ENCODE measurements at places on chromosomes 16 and 17. TPM values are rescaled to one million over a fixed set of nuclear protein-coding genes. Genes with fewer than 3 reads are reported as not detected.

- no peak for DNase-seq
These were observed 42.1 kb upstream of the MLYCD start for GRCh38 chr16:83856792-83857191.

DNA sequence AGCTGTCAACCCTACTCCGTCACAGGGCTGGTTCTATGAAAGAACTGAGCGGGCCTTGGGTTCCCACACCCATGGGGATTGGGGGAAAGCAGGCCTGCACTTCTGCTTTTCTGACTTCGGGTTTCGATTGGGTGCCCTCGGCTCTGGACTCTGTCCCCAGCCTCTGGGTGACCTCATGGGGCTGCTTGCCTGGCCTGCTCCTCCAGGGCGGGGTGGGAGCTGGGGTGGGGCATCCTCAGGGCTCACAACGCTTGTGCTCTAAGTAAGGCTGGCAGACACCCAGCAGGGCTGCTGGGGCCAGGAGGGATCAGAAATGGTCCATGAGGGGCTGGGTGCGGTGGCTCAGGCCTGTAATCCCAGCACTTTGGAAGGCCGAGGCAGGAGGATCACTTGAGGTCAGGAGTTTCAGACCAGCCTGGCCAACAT lies 19.2 kb downstream of the ARHGAP27 start:
- DNase-seq, result no peak

DNA sequence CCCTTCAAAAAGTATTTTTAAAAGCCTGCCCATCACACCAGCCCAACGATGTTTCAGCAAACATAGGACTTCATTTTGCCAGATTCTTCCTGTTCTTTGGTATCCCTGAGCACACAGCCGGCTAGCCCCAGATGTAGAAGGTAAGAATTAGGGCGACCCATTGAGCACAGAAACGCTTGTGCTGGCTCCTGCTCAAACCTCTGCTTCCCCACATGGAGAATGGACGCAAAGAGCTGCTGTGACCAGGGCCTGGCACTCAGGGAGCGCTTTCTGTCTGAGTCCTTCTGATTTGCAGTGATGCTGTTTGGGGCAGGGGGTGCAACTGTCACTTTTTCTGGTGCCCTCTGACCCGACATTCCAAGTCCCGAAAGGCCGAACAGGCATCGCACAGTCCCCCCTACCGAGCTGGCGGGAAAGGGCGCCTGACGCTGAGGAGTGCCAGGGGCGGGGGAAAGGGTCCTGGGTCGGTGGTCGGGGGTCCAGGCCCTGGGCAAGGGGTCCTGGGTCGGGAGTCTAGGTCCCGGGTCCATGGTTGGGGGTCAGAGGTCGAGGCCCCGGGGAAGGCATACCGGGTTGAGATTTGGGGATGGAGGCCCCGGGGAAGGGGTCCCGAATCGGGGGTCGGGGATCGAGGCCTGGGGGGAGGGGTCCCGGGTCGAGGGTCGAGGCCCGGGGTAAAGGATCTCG lies 930 bp downstream of the CHMP1A start:
- DNase-seq, result no peak

DNA sequence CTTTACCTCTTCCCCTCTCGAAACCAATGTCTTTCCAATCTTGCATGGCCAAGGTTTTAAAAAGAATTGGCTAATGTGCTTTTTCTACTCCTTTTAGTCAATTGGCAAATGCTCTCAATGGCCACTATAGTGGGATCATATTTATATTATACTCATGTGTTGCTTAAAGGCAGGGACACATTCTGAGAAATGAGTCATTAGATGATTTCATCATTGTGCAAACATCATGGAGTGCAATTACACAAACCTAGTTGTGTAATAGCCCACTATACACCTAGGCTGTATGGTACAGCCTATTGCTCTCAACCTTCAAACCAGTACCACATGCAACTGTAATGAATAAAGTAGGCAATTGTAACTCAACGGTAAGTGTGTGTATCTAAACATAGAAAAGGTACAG lies 180.9 kb downstream of the HS3ST3A1 start:
- DNase-seq, result peak; percentile 67

DNA sequence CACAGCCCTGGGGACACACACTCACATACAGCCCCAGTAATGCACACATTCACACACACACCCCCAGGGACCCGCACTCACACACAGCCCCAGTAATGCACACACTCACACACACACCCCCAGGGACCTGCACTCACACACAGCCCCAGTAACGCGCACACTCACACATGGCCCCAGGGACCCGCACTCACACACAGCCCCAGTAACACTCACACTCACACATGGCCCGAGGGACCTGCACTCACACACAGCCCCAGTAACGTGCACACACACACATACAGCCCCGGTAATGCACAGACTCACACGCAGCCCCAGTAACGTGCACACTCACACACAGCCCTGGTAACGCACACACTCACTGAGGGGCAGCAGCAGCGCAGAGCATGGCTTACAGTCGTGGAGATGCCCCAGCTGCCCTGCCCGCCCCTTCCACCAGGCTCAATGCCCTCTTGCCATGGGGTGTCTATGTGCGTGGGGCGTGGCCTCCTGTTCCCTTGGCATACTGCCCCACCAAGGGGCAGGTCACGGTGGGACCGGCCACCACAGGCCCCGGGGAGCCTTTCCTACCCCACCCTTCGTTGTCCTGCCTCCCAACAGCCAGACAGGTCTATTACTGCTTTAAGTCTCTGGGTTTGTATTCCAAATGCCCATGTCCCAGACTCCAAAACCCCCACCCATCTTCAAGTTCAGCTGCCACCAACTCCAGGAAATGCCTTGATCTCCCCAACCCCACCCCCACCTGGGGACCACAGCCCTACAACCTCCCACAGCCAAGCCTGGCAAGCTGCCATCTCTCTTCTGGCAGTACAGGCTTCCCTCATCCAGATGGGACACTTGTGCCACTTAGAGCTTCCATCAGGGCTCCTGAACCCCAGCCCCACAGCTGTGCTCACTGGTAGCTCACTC lies 2.7 kb downstream of the CCDC102A start:
- no peak for DNase-seq

DNA sequence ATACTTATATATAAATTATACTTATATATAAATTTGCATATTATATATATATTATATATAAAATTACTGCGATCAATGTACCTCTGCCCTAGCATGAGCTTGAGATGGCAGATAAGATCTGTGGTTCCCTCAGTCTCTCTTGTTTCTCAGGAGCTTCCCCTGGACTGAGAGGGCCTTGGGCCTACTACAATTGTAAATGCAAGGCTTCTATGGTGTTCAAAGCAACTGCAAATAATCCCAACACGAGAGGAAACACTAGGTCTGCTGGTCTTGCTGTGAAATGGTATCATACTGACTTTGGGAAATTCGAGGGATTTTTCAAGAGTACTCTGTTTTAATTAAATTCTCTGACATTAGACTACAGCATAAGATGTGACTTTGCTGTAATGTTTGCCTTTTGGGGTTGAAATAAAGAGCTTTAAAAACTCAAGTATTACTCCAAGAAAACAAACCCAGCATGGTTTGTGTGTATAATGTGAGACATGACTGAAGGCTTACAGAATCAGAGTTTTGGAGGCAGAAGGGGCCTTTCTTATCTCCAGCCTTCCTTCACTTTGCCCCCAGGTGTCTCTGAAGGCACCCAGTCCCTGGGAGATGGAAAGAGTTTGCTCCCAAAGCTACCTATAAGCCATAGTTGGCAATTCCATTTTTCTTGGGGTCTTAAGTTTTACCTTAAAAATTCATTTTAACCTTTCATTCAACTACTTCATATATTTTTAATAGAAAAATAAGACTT lies 24.2 kb downstream of the ACSM1 start:
- DNase-seq, result no peak

- no peak for DNase-seq
These were observed 226.8 kb downstream of the ENGASE start for GRCh38 chr17:79301469-79301868.

- DNase-seq, result no peak
These were observed 13.6 kb upstream of the TNS4 start for GRCh38 chr17:40515011-40515410.

GRCh38 chr16:75789237-75789636 lies 62.9 kb upstream of the CPHXL start:
- DNase-seq, result peak; percentile 27

GRCh38 chr16:69870761-69871160 lies 80.4 kb upstream of the CLEC18A start:
- no peak for DNase-seq

DNA sequence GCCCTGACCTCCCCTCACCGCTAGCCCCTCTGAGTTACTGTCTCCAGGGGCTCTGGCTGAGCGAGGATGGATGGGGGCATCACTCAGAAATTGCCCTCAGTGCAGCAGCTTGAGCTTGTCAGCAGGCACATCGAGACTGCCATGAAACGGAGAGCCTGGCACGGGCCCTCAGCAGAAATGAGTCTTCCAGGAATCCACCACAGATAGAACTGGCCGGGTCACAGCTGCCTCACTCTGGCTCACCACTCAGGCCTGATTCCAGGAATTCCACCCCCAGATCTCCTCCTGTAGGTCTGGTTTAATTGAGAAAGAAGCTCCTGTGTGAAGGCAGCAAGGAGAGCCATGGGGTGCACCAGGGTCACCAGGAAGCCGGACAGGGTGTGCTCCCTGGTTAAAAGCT lies 85.5 kb downstream of the GSG1L start:
- no peak for DNase-seq

DNA sequence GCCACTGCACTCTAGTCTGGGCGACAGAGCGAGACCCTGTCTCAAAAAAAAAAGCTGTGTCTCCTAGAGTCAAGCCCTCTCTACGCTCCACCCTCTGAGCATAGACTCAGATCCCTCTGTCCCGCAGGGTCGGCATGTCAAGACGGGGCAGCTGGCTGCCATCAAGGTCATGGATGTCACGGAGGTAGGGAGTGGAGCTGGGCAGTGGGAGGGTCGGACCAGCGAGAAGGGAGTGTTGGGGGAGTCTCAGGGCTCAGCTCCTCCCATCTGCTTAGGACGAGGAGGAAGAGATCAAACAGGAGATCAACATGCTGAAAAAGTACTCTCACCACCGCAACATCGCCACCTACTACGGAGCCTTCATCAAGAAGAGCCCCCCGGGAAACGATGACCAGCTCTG lies 18.5 kb upstream of the C17orf107 start:
- DNase-seq, result no peak

Gene JUP
- 36.3 TPM for total RNA-seq

Gene TMEM238L
- not detected for total RNA-seq

Gene MYLK3
- 0.03 TPM for total RNA-seq
